Hair follicle dermal papilla cell (primary cell): ENCODE measurements at places on chromosomes 16 and 17. TPM values are rescaled to one million over a fixed set of nuclear protein-coding genes. Genes with fewer than 3 reads are reported as not detected.

Gene TBC1D3C
- total RNA-seq: 1.3 TPM in 1 of 2 replicates, not detected in the other

Gene CCDC200
- total RNA-seq: not detected in 2 replicates

Gene TOB1
- total RNA-seq: 12.3 and 14.9 TPM in 2 replicates

Gene CSH1
- not detected in 2 replicates for total RNA-seq

Gene MYH3
- total RNA-seq: 0.12 and 4.9 TPM in 2 replicates

Gene TM4SF5
- total RNA-seq: not detected in 2 replicates

Gene TMEM114
- total RNA-seq: 0.24 TPM in 1 of 2 replicates, not detected in the other

Gene FBXO39
- total RNA-seq: 0.97 TPM in 1 of 2 replicates, not detected in the other

Gene STX4
- 17.4 and 22.0 TPM in 2 replicates for total RNA-seq

Gene SAMD14
- 9.0 and 9.1 TPM in 2 replicates for total RNA-seq

Gene ASB16
- total RNA-seq: not detected in 2 replicates
